ENCODE measurements at places on chromosomes 2 and 18. TPM values are rescaled to one million over a fixed set of nuclear protein-coding genes. Genes with fewer than 3 reads are reported as not detected.

DNA sequence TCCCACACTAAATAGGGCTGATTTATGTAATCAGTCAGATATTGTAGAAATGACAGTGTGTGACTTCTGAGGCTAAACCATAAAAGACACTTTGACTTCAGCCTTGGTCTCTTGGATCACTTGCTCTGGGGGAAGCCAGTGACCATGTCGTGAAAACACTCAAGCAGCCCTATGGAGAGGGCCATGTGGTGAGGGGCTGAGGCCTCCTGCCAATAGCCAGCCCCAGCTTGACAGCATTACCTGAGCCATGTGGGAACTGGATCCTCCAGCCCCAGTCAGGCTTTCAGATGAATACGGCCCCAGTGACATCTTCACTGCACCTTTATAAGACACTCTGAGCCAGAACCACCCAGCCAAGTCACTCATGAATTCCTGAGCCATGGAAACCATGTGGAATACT, 20.8 kb downstream of the TNS1 start:
- no peak for DNase-seq

- DNase-seq: no peak
Measured at GRCh38 chr18:1240701-1241100, 336.0 kb downstream of the ADCYAP1 start.

The SLC9A4 gene
- 0.22 TPM for total RNA-seq

The MATN3 gene
- not detected for total RNA-seq

DNA sequence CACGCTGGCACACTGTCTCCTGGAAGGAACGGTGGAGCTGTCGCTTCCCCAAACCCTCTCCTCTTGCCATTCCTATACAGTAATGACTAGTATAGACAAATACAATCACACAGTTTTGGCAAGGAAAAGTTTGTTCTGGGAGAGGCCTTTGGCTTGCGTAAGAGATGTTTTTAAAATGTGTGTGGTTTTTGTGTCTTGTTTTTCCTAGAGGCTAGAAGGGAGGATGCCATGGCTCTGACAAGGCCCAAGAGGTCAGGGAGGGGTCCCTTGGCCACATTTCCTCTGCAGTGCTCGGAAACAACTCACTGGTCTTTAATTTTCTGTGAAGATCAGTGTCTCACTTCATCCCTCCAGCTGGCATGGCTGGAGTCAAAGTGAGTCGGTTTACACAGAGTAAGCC, 195.9 kb downstream of the SH3RF3 start:
- no peak for DNase-seq

DNA sequence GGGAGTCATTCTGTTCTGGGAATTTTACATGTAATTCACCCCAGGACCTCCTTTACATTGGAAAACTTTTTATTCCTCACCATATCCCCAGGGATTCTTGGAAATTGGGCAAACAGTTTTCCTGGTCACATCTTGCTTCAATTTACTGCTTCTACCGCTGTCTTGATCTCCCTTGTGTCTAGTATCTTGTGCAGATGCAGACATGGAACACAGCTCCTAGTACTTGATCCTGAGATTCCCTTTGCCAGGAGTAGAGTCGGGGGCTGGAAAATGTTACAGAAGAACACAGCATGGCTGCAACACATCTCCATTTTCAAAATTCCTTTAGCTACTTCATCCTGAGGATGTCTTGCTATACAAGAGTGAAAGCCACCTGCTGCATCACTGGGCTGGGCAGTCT, 472.8 kb downstream of the PLCL1 start:
- no peak for DNase-seq

Data from OCI-LY7 (cell line).